Activated T-helper 1 cell treated with Interleukin-2 at 50 U/mL for 16 hours (primary cell): ENCODE measurements at places on chromosomes 11 and 22.

- no peak for DNase-seq
Observed at GRCh38 chr11:119306373-119306890, 10.5 kb downstream of the MCAM start.

DNA sequence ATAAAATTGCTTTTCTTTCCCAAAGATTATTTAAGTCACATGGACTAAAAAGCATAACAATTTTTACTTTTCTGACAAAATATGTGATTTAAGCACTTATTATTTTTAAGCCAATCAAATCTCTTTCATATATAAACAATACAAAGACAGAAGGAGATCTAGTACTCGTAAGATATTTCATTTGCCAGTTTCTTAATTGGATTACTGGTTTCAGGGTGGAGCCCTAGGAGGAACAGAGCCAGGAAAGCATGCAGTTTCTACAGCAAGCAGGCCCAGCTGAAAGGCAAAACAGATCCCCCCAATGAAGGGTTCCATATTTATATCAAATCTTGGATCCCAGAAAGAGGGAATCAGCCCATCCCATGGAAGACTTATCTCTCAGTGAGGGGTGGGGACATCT lies 177.0 kb downstream of the KIF18A start:
- no peak for DNase-seq

DNA sequence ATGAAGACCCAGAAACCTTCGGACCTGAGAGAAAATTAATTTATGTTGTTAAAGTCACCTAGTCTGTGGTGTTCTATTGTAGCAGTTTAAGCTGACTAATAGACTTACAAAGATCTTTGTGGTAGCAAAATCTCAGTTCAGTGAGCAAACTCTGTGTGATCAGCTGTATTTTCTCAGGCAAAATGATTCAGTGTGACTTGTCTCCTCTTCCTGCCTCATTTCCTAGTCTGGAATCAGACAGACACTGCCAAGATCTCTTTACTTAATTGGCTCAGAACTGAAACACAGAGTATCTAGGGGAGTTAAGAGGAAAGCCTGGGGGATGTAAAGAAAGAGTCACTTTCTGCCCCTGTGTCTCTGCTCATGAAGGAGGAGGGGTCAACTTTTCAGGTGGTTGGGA lies 564.7 kb downstream of the KCNA4 start:
- no peak for DNase-seq

DNA sequence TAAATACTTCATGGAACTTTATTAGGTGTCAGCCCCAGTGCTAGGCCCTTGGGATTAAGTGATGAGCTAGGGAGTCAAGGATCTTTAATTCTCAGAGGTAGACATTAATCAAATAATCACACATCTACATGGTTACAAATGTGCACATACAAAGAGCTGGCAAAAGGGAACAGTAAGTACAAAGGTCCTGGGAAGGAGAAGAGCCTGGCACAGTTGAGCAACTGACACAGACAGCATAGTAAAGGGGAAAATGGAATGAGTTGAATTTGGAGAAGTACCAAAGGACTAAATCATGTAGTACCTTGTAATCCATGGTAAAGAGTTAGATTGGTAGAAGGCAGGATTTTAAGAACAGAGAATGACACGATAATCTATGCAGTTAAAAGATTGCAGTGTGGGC lies 116.3 kb downstream of the APIP start:
- no peak for DNase-seq

GRCh38 chr11:79942646-79943045 lies 501.8 kb upstream of the TENM4 start:
- DNase-seq: no peak

GRCh38 chr11:66718320-66718971 lies 10.6 kb downstream of the SPTBN2 start:
- DNase-seq: no peak

- DNase-seq: no peak
Observed at GRCh38 chr11:96139691-96140090, 203.3 kb downstream of the MAML2 start.

- DNase-seq: no peak
Observed at GRCh38 chr11:76512851-76513653, 68.2 kb downstream of the EMSY start.

DNA sequence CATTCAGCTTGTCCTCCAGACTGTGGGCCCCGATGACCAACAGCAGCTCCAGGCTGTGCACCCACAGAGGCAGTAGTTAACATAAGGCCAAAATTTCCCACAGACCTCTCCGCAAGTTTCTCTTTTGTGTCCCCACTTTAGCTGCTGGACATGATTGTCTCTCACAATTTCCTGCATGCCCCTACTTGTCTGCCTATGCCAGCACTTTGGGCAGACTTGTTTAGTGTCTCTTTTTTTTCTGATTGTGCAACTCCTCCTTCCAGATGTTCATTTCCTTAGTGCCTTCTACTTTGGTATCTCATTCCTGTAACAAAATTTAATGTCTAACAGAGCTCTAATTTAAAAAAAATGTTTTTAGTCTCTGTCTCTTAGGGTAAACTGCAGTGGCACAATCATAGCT lies 23.8 kb upstream of the SCN3B start:
- no peak for DNase-seq

DNA sequence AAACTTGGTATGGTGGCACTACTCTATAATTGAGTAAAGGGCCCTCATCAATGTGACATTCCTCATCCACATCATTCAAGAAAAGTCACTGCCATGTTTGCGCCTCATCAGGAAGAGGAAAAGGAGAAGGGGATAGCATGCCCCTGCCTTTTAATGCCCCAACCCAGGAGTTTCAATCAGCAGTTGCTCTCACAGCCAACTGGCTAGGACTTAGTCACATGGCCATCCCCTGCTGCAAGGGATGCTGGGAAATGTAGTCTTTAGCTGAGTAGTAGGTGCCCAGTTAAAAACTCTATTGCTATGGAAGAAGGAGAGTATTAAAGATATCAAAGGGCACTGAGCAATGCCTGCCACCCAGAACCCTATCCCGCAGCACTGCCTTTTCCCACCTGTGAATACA lies 10.9 kb upstream of the CCND1 start:
- DNase-seq: no peak

DNA sequence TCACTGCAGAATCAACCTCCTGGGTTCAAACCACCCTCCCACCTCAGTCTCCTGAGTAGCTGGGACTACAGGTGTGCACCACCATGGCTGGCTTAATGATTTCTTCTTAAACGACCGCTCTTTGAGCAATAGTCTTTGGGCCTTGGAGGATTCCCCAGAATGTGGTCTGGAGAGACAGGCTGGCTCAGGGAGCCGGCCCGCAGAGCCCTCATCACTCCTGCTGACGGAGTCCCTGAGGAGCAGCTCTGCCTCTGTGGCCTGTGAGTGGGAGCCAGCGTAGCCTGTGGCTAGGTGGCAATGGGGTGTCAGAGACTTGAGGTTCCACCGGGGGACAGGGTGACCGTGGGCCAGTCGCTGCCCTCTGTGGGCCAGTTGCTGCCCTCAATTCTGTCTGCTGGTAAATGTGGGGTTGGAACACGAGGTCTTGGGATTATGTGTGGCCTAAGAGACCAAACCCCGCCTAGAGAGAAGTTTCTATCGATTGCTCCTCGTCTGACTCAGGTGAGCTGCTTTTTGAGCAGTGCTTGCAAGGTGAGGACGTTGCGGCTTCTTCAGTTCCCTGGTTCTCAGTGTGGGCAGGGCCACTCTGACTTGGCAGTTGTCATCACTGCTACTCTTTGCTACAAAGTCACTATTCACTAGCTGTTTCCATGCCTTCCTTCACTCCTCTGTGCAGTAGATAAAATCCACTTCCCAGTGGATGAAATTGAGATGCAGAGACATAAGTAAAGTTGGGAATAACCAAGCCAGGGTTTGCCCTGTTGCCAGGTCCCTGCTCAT lies 124.8 kb upstream of the NECTIN1 start:
- no peak for DNase-seq

DNA sequence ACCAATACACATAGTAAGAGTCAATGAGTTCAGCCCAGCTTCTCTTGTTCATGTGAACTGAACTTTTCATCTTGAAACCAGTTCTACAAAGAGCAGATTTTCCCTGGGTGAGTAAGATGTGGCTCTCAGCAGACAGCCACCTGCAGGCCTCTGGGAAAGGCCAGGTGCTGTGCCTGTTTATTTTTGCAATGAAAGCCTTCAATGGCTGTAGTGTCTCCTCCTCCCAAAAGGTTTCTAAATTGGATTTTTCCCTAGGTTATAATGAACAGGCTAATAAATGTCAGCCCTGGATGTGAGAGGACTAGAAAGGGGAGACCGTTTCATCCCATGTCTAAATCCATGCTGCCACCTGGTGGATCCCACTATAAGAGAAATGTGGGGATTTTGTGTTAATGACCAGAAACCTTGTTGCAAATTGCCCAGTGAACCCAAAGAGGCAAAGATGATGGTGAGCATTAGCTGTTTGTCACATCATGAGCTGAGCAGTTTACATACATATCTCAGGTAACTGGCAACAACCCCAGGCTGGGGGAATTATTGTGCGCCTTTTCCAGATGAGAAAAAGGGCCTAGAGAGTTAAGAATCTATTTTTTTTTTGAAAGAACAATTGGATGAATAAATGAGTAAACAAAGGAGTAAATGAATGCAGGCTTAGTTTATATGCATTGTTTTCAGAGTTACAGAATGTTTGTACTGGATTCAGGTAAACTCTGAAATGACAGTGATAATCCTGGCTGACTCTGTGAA lies 12.7 kb downstream of the C11orf91 start:
- no peak for DNase-seq

- DNase-seq: no peak
Observed at GRCh38 chr22:23604939-23605712, 25.0 kb upstream of the IGLL1 start.

- no peak for DNase-seq
Observed at GRCh38 chr22:36258701-36259614, 6.0 kb downstream of the APOL1 start.

- DNase-seq: no peak
Observed at GRCh38 chr11:72375241-72375960, 58.9 kb downstream of the CLPB start.

GRCh38 chr11:17490232-17490631 lies 13.6 kb upstream of the ABCC8 start:
- no peak for DNase-seq

- no peak for DNase-seq
Observed at GRCh38 chr22:47164514-47165337, 402.3 kb downstream of the TBC1D22A start.

DNA sequence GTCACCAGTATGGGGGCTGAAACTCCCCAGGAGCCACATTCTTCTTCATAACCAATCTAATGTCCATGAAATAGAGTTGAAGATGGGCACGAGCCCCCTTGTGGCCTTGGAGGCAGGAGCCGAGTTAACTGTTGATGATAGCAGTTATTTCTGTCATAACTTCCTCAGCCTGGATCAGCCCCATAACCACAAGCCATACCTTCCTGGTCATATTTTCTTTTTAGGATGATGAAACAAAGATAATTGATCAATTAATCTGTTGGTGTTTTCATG lies 65.0 kb upstream of the TTC12 start:
- DNase-seq: no peak

DNA sequence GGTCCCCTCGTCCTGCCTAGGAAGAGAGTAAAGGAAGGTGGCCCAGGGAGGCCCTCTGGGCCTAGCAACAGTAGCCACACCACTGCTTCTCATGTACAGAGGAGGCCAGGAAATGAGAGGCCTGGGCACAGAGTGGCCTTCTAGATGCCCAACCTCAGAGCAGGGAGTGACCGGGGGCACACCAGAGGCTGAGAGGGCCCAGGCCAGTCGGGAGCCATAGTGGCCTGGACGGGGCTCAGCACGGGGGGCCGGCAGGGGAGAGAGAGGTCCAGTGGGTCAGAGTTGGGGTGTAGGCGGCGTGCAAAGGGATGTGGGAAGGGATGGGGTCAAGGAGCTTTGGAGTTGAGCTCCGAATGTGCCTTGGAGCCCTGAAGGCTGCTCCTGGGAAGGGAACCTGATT lies 25.0 kb upstream of the MYEOV start:
- no peak for DNase-seq

DNA sequence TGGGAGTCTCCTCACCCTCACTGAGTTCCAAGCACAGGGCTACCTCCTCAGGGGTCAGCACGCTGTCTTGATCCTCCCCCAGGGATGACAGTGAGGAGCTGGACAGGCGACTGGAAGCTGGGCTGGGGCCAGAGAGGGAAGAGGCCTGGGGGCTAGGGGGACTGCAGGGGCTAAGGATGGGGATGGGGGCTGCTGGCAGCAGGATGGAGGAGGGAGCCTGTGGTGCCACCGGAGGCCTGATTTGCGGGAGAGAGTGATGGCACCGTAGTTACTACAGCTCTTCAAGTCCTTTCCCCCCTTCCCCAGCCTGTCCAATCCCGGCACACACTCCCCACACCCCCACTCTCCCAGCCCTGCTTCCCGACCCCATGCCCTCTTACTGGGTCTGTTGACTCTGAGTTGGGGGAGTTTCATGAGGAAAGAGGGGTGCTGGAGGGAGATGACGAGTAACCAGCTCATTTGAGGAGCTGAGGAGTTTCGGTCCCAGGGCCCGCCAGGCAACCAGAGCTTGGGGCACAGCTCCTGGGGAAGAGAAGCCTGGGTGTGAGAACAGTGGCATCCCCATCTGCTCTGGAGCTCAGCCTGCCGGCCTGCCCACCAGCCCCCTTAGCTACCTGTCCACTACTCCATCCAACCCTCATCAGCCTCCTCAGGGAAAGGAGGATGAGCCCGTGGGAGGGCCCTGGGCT lies 10.5 kb downstream of the ROBO4 start:
- DNase-seq: no peak

DNA sequence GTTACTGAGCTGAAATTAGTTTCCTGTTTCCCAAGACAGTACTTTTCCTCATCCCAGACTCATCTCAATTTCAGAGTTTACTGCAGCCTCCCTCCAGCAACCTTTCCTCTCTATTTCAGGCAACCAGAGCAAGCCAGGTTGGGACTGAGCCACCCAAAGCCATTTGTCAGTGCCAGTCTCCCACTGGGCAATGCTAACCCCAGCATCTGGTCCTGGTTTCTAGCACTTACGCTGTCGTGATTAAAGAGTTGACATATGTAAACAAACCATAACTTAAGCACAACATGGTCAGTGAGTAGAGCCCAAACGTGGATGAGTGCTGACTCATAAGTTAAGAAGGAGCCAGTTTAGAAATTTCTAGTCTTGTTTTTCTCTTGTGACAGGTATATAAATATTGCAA lies 119.6 kb upstream of the BLID start:
- no peak for DNase-seq

GRCh38 chr22:36362932-36363331 lies 24.8 kb downstream of the MYH9 start:
- DNase-seq: no peak

DNA sequence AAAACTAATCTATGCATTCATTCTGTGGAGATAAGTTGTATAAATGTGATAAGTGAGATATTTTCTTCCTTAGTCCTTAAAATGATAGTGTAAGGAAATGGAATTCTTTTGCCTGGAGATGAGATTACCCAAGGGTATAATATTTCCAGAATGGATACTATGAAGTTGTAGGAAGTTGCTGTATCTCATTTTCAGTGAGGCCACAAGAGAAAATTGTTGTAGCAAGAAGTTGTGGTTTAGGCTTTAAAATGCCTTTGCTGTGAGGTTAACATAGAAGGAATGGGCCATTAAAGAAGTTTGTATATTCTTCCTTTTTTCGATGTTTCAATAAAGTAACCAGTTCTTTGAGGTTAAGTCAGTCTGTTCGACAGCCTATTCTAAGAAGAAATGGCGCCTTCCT lies 50.7 kb upstream of the LIN7C start:
- no peak for DNase-seq
